ENCODE measurements at places on chromosomes 1 and 21. TPM values are rescaled to one million over a fixed set of nuclear protein-coding genes. Genes with fewer than 3 reads are reported as not detected.

Gene CFHR3
- total RNA-seq, result not detected

Gene CTXND2
- not detected for total RNA-seq

GRCh38 chr1:83750201-83750600, 248.7 kb downstream of the TTLL7 start:
- DNase-seq, result no peak

- no peak for DNase-seq
Measured at GRCh38 chr1:210072129-210072528, 134.1 kb downstream of the SYT14 start.

GRCh38 chr1:23838401-23838866, 13.2 kb upstream of the HMGCL start:
- DNase-seq, result no peak
